ENCODE measurements at places on chromosomes 2 and 18. TPM values are rescaled to one million over a fixed set of nuclear protein-coding genes. Genes with fewer than 3 reads are reported as not detected.

C2orf78 gene
- total RNA-seq = not detected

SCYGR2 gene
- not detected for total RNA-seq

RRM2 gene
- total RNA-seq = 4.6 TPM

SRD5A2 gene
- not detected for total RNA-seq

ACP1 gene
- 68.7 TPM for total RNA-seq

ANAPC1 gene
- 31.9 TPM for total RNA-seq

CIB4 gene
- total RNA-seq = not detected

EVX2 gene
- total RNA-seq = not detected

DNA sequence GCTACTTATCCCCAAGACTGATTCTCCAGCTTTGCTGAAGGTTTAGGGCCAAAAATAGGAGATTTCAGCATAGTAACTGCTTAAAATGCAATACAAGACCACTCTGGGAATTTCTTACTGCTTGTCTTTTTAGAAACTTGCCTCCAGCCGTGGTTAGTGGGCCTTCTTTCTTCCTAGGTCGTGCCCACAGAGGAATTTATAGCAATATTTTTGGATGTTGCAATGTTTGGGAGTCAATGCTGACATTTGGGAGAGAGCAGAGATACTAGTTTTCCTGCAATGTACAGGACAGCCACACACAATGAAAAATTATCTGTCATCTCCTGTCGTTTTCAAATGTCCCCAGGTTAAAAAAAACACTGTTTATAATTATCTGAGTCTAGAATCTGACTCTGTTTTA is 25.6 kb upstream of the CERS6 start:
- no peak for DNase-seq

DNA sequence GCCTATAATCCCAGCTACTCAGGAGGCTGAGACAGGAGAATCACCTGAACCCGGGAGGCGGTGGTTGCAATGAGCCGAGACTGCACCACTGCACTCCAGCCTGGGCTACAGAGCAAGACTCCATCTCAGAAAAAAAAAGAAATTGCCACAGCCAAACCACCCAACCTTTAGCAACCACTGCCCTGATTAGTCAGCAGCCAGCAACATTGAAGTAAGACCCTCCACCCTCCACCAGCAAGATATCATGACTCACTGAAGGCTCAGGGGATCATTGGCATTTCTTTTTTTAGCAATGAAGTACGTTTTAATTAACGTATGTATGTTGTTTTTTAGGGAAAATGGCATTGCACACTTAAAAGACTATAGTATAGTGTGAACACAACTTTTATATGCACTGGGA is 349.1 kb upstream of the ACVR2A start:
- DNase-seq = no peak

DNA sequence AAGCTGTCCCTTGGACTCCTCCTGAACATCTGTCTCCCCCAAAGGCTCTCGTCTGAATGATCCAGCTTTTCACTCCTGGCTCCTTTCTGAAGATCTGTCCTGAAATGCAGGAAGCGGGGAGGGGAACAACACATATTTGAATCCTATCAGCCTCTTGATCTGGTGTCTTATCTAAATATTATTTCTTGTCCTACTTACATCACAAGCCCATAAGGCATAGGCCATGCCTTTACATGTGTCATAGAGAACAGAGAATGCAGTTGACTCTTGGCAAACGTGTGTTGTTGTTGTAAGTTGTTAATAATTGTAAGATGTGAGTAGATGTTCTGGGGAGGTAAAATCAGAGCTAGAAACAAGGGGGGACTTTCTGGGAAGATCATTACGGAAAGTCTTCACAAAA is 57.4 kb downstream of the GATA6 start:
- DNase-seq = no peak

DNA sequence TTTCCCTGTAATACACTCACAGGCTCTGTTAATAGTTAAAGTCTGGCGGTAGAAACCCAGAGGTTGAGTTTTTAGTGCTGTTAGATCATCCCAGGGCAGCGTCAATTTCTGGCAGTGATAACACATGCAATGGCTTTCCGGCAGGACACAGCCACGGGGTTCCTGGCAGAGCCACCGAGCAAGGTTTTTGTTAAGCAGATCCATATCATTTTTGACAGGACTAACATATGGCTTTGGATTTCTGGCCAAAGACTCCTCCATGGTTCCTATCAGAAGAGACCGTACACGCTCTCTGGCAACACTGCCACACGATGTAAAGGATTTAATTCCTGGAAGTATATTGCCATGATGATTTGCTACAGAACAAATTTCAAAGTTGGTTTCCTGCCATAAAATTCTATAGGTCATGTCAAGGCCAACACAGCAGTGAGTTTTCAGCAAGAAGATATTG is 854.3 kb downstream of the LRRTM4 start:
- no peak for DNase-seq

DNA sequence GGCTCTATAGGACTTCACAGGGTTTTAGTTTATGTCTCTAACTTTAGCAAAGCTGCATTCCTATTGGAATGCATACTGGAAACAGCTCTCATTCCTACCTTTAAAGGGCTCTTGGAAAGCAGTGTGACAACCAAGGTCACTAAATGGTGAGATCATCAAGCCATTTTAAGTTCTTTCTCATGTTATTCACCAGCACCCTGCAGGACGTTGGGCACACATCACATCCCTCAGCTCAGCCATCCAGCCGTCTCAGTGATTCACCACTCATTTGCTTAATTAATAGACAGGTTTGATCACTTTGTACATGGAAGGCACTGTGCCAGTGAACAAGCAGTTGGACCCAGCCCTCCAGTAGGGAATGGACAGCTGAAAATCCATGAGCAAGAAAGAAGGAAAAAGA is 32.2 kb upstream of the RBM44 start:
- no peak for DNase-seq

DNA sequence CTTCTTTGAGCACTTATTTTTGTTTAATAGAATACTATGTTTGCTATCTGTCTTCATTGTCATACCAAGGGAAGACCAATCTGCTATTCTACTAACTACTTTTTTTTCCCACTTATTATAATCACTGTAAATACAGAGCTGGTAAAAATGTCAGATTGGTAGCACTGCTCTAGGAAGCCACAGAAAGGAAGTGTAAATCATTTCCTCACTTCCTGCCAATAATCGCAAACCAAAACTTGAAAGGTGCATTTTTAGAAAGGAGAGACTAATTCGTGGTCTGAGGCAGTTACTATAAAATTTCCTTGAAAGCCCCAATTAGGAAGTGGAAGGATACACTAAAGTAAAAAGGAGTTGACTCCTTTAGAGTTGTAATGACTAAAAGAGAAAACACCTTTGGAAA is 13.9 kb upstream of the THSD7B start:
- DNase-seq = no peak

DNA sequence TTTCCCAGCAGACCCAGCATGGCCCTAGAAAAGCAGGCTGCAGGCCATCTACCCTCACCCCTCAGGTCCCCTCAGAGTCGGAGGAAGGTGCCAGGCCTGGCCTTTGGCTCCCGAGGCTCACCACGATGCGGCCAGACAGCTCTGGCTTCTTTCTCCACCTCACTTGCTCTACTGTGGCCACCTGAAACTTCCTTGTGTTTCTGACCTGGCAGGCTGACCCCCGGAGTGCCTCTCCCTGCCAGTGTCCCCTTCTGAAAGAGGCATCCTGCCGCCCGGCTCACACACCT is 375.0 kb upstream of the HS6ST1 start:
- no peak for DNase-seq

DNA sequence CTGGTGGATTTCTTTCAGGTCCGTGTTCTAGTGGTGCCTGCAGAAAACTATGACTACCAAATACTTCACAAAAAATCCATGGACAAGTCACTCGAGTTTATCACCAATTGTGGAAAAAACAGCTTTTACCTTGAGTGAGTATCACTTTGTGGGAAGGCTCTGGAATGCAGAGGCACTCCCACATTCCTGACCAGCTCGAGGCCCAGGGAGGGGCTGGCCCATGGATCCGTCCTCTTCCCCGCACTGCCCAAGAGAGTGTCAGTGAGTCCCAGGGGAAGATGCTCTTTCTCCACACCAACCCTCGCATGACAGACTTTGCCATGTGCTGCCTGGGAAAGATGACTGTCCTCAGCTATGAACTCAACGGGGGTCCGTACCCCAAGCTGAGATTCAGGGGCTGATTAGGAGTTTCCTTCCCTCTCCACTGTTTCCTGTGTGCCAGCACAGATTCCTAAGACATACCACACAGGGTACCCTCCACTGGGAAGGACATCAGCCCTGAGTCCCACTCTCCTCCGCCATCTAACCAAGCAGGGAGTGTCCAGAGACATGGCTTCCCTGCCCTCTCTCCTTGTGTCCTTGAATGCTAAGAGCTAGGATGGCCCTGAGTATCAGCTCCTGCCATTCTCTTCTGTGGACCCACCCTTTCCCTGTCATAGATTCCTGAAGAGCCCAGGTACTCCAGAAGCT is 155.9 kb downstream of the LAMA3 start:
- DNase-seq = no peak

DNA sequence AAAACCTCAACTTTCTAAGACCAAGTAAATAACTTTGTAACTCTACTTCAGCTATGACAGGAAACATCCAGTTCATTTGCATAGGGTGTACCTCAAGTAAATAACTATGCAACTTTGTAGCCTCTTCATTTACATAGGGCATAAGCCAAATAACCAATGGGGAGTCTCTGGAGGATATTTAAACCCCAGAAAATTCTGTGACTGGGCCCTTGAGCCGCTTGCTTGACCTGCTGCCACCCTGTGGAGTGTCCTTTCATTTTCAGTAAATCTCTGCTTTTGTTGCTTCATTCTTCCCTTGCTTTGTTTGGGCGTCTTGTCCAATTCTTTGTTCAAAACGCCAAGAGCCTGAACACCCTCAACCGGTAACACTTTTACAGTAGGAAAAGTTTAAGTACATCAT is 1112.7 kb upstream of the NRXN1 start:
- no peak for DNase-seq

- peak; percentile 21 for DNase-seq
Observed at GRCh38 chr2:240586919-240587800, 626 bp downstream of the CAPN10 start.

Data from ovary (tissue), 10 donors.